ENCODE measurements at places on chromosomes 5 and 9.

- DNase-seq: no peak
These were observed 58.7 kb downstream of the ERGIC1 start for GRCh38 chr5:172892713-172893112.

DNA sequence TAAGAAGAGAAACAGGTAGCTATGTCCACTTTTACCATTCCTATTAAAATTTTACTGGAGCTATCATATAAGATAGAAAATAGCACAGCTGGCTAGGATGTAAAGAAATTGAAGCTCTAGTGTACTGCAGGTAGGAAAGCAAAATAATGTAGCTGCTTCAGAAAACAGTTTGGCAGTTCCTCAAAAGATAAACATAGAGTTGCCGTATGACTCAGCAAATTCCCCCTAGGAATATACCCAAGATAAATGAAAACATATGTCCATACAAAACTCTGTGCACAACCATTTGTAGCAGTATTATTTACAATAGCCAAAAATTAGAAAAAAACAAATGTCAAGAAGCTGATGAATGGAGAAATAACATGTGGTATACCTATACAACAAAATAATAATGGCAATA lies 64.6 kb upstream of the SHISAL2B start:
- no peak for DNase-seq

GRCh38 chr5:179820483-179821297 lies at the start of gene SQSTM1:
Gene SQSTM1 (plus strand): TSS chr5:179820905. CDS start chr5:179820937, 32 bp downstream.
- DNase-seq: peak; percentile 79

DNA sequence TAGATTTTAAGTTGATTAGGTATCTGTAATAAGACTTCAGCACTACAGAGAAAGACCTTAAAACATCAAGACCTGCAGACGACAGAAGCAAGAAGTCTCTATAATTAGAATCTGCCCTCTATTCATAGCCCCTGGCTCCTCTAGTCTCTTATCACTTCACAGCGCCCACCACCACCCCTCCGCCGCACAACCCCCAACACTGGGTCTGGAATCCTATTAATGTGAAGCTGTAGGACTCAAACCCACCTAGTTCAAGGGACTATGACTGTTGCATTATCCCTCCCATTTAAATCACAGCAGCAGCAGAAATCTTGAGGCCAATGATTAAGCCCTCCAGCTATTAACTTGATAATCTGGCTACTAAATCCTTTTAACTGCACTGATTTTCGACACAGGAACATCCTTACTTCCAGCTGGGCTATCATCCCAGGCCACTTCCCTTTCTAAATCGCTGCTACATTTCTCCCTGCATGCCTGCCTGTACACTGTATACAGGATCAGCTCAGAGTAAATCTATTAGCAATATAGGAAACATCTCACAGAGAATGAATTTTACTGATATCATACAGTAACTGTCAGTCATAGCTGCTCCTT lies 159.5 kb upstream of the GRAMD2B start:
- DNase-seq: no peak

DNA sequence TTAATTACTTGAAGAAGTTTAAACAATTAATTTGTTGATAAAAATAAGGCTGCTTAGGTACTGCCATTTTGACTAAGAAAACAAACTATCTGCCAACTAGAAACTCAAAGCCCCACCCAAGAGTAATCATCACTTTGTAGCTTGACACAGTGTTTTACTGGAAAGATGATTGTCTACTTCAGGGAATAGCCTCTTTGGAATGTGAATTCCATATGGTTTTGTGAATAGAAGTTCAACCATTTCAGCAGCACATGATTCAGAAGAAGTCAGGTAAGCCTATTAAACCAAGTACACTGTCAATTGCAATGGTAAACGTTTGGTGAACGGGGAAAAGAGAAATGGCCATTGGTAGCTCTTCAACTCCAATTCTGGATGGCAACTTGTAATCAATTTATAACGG lies 55.2 kb downstream of the PLK2 start:
- DNase-seq: no peak

- no peak for DNase-seq
These were observed 32.1 kb downstream of the UBTD2 start for GRCh38 chr5:172251419-172251818.

DNA sequence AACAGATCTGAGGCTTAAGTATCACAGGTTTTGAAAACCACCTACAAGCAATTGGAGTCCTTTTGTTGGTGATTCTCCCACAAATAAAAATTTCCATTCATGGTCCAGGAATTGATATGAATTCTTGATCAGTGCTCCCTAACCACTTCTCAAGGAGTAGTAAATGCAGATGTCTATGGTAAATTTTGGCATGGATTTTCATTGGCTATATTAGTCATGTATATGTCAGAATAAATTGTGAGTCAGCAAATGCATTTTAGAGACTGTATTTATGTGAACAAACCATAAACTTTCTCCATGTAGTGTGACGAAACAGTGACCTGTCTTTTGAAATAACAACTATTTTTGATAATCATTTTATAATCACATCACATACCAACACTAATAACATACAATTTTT lies 611.1 kb downstream of the HTR1A start:
- DNase-seq: no peak

DNA sequence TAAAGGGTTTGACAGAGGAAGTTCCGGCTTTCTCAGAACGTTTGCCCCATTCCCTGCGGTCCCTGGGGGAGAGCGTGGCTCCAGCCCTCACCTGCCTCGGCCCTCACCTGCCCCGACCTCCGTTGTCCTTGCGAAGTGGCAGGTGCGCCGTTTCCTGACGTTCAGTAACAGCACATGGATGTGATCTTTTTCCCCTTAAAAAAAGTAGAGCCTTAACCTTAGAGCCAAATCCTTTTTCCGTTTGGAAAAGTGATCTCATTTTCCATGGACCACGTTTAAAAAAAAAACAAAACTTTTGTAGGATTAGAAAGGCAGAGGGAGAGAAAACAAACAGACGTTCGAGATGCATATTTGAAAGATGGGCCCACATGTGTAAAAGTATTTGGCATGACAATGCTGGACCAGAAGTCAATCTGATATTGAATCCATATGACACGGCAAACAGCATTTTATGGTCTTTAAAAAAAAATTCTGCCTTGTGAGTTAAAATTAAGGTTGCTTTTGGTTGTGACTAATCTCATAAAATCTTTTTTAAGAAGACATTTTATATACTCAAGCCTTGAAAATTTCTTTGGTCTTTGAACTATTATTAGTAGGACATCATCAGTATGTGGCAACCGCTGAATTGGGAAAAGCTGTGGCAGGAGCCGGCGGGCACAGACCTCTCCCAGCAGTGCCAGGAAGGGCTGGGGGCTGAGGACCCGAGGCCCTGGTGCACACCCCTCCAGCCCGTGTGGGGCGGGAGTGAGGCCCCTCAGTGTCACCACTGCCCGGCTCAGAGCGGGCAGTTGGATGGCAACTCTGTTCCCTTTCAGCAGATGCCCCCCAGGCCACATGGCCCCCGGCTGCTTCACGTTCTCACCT lies 42.5 kb upstream of the EXOC3 start:
- peak; percentile 52 for DNase-seq

Data from RWPE2 (cell line).